ENCODE measurements at places on chromosomes 11 and 22.

DNA sequence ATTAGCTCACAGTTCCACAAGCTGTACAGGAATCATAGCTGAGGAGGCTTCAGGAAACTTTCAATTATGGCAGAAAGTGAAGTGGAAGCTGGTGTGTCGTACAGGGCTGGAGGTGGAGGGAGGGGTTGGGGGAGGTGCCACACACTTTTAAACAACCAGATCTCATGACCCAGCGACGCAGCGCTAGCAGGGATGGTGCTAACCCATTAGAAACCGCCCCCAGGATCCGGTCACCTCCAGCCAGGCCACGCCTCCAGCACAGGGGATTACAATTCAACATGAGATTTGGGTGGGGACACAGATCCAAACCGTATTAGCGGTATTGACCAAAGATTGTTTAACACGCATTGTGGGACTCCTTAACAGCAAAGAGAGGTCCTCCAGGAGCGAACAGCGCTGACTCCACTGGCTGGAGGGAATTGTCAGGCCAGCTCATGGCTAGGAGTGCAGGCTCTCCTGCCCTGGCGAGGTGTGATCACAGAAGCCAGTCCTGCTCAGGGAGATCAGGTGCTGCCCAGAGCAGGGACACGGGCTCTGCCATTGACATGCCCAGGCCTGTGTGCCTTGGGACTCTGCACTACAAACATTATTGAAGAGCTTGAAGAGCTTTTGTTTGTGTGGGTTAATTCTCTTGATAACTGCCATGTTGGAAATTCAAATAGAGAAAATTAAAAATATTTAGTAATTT lies 215.3 kb downstream of the TBC1D22A start:
- no peak for DNase-seq

- no peak for DNase-seq
Observed at GRCh38 chr22:42883970-42884369, 26.9 kb upstream of the ARFGAP3 start.

- DNase-seq, result no peak
Observed at GRCh38 chr22:42928969-42929837, 72.1 kb upstream of the ARFGAP3 start.

DNA sequence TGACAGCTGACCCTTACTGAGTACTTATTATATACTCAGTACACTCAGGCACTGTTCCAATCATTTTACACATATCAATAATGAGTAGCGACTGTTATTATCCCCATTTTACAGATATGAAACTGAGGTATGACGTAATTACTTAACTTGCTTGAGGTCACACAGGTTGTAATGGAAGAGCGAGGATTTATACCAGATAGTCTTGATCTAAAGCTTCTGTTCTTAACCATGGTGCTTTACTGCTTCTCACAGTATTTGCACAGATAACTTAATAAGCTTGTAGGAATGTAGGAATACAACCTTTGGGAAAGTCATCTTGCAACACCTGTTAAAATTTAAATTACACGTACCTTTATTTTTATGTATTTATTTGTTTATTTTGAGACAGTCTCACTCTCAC lies 31.7 kb upstream of the TMEM135 start:
- DNase-seq, result no peak

- DNase-seq, result no peak
Observed at GRCh38 chr11:64884019-64884418, 5.6 kb upstream of the EHD1 start.

DNA sequence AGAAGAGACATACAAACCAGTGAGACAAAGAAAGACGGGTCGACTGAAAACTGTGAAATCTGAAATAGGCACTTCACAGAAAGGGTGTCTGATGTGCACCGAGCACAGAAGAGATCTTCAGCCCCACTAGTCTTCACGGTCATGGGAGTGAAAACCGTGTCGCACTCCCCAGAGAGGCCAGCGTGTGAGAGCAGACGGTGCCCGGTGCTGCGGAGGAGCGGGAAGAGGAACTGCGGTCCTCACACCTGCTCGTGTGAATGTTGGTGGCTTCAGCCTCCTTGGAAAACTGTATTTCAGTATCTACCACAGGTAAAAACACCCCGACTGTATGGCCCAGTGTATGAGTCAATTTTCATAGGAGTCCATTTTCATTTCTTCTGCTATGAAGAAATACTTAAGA lies 382.9 kb downstream of the BRD1 start:
- no peak for DNase-seq
